ENCODE measurements at places on chromosomes 4 and X. TPM values are rescaled to one million over a fixed set of nuclear protein-coding genes. Genes with fewer than 3 reads are reported as not detected.

RHOXF1 gene
- total RNA-seq = not detected

GRCh38 chrX:11575332-11575731 lies 90.4 kb downstream of the ARHGAP6 start:
- no peak for ATAC-seq

PPEF2 gene
- total RNA-seq = 0.19 TPM

NIPAL1 gene
- 2.9 TPM for total RNA-seq

DNA sequence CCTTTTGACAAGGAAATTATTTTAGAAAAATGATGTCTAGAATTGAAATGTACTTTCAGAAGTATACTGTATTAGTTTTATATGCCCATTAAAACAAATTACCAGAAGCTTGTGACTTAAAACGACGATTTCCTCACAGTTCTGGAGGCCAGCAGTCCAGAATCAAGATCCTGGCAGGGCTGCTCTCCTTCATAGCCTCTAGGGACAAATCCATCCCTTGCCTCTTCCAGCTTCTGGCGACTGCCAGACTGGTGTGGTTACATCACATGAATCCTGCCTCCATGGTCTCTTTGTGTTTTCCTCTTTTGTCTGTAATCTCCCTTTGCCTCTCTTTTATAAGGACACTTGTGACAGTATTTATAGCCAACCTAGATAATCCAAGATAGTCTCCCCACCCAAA lies 97.1 kb downstream of the IQCM start:
- ATAC-seq = no peak

FAM47E gene
- 4.2 TPM for total RNA-seq

ZNF518B gene
- 48.5 TPM for total RNA-seq

GRCh38 chr4:52076731-52077130 lies 25.6 kb downstream of the SPATA18 start:
- ATAC-seq = peak; percentile 84

GRCh38 chr4:42410446-42410845 lies 13.2 kb downstream of the SHISA3 start:
- ATAC-seq = no peak

MAGED4 gene
- total RNA-seq = 0.15 TPM

DNA sequence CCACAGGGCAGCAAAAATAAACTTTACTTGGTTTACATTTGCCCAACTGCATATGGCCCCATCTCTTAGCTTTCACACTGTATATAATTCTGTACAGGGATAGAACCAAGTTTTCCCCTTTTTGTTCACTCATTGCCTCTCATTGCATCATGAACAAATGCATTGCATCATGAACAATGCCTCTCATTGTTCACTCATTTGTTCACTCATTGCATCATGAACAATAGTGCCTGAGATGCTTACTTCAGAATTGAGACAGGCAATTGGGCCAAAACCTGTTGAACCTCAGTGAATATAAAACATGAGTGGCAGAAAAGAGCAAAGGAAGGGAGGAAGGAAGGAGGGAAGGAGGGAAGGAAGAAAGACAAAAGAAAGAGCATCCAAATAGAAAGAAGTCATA lies 98.2 kb downstream of the SOWAHB start:
- ATAC-seq = no peak
